Activated T-helper 1 cell treated with anti-CD3 and anti-CD28 coated beads, Interleukin-12 subunit alpha, Interleukin-12 subunit beta, Interleukin-2, Interleukin-4 antibody, amounts not matched to agents 30 ng/mL and 10 ng/mL and 1 ng/mL, durations not matched to agents 14 hours and 24 hours and 36 hours (primary cell): ENCODE measurements at places on chromosomes 3 and 15. TPM values are rescaled to one million over a fixed set of nuclear protein-coding genes. Genes with fewer than 3 reads are reported as not detected.
A peak's percentile ranks its signal among the peaks of the same experiment; 100 is the strongest.

DNA sequence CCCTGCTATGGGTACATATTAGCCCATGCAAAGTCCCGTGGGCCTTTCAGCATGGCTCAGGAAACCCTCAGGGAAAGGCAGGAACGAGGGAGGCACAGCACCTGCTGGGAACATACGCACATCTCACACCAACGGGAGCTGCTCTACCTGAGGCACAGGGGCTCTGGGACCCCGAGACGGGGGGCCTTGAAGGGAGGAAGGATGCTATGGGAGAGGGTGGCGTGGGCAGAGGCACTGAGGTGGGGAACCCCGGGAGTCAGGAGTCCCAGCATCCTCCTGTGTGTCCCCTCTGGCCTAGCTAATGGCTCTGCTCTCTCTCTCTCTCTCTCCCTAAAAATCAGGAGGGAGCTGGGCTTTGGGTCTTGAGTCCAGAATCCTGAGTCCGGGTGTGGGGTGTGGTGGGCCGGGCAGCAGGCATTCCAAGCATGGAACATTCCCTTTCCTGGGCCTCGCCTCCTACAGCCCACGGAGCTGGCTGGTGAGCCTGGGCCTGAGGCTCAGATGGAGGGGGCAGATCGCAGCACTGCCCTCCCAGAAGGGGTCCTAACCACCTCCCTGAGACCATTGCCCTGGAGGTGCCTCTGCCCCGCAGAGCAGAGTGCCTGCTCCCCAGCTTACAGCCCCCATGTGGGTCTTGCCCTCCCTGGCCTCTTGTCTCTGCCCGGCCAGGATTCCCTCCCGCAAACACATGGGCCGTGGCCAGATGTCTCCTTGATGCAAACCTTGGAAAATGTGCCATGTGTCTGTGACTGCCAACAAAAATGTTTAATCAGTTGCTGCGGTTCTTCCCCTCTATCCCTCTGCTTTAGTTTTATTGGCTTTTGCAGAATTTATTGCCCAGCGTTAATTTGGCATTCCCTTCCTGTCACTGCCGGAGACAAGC lies 101.6 kb downstream of the TMEM266 start:
- no peak overlapping the region for H3K4me3 ChIP-seq
- H3K4me1 ChIP-seq, result no peaks in the 10 kb centered on the region
- no peak for DNase-seq
- peaks cover 4% of the 10 kb centered on the region for H3K27me3 ChIP-seq
- H3K27ac ChIP-seq, result no peak overlapping the region
- no peaks in the 10 kb centered on the region for H3K36me3 ChIP-seq

DNA sequence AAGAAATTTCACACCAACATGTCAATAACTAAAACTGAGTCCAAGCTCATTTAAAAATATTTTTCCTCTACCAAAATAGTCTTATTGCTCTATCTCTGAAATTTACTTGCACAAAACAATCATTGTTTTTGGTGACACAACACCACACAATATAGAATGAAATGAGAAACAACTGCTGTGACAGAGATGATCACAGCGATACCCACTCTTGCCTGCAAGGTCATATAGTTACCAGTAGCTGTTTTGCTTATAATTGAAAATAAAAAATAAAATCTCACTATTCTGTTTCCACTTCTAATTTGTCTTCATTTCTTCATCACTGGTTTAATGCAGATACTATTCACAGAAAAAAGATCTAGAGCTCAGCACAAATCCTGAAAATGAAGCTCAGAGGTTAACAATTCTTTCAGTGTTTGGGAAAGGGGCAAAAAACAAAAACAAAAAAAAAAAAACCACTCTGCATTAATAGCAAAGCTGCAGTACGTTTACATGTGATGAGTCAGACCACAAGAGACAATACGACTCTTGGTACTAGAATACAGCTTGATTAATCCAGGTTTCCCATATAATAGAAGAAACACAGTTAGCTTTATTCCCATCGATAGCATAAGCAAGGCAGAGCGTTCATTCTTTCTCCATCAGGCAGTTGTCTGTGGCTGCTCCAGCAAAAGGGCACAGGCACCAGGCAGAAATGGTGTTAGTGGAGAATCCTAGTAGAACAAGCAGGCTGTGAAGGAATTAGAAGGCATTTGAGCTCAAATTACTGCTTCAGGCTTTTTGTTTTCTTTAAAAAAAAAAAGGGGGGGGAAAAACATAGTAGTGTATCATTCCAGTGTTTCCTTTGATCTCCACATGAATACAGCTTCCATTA lies 773 bp downstream of the ANKRD28 start:
- peaks cover 88% of the 10 kb centered on the region for H3K4me1 ChIP-seq
- H3K27me3 ChIP-seq, result no peaks in the 10 kb centered on the region
- peaks cover 11% of the 10 kb centered on the region for H3K36me3 ChIP-seq
- peak overlapping the region; percentile 99 for H3K27ac ChIP-seq
- no peak for DNase-seq
- H3K4me3 ChIP-seq, result peak overlapping the region; percentile 88

GRCh38 chr3:71681224-71681668 lies 44.0 kb downstream of the EIF4E3 start:
- H3K4me3 ChIP-seq, result no peak overlapping the region
- no peaks in the 10 kb centered on the region for H3K27me3 ChIP-seq

GRCh38 chr3:185341616-185342458 lies 21.1 kb upstream of the MAP3K13 start:
- H3K4me3 ChIP-seq, result no peak overlapping the region
- no peaks in the 10 kb centered on the region for H3K36me3 ChIP-seq
- DNase-seq, result no peak
- no peaks in the 10 kb centered on the region for H3K27me3 ChIP-seq

DNA sequence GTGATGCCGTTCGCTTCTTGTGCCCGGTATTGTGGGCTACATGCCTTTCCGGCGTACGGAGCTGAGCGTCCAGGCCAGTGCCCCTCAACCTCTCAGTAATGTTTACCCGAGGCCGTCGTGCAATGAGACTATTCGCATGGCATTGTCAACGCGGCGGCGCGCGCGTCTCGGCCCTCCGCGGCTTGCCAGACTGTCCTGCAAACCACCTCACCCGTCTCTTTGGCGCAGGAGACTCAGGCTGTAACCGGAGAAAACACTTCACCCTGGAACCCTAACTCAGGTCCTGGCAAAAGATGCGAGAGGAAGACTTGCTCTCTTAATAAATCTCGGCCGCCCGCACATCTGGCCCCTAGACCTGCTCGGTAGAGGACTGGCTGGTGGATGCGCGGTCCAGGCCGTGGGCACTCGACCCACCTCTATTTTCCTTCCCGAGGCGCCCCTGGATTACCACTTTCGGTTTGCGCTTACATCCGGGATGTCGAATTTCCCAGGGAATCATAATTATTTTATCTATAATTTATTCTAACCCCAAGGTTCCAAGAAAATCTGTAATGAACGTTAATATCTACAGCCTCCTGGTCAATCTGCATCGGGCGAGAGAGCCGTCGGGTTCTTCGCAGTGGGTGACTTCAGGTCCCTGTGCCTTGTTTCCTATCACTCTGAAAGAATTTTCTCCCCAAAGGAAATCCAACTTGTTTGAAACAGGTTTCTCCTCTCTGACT lies 71.8 kb upstream of the POLG start:
- peaks cover 47% of the 10 kb centered on the region for H3K4me1 ChIP-seq
- peaks cover 2% of the 10 kb centered on the region for H3K36me3 ChIP-seq
- peak overlapping the region; percentile 29 for H3K27ac ChIP-seq
- no peak overlapping the region for H3K4me3 ChIP-seq

DNA sequence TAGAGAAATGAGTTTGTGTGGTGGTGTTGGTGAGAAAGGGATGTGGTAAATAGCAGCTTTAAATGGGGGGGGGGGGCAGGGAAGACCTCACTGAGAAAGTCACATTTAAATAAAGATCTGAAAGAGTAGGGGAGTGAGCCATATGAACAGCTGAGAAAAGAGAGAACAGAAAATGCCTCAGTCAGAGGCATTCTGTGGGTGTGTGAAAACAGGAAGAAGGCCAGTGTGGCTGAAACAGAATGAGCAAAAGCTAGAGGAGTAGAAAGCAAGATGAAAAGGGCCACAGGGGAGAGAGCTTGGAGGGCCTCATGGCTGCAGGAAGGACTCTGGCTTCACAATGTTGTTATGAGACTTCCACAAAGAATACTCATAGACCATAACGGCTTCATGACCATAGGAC lies 783.3 kb downstream of the ZPLD1 start:
- H3K4me1 ChIP-seq, result peaks cover 4% of the 10 kb centered on the region
- no peak for DNase-seq
- H3K4me3 ChIP-seq, result no peak overlapping the region
- H3K27ac ChIP-seq, result no peak overlapping the region
- H3K27me3 ChIP-seq, result no peaks in the 10 kb centered on the region

DNA sequence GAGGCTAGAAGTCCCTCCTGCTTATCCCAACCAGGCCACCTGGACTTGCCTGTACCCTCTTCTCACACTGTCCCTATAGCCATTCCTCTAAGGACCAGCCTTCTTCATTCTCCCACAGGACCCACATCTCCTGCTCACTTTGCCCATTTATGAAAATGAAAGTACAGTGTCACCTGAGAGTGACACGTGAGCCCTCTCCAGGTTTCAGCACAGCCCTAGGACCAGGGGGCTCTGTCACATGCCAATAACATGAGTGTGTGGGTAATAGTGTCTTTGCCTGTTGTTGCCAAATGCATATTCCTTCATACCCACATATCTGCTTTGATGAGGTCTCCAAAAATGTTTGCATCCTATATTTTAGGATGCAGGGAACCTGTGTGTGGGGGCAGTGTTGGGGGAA lies 42.3 kb upstream of the TNFAIP8L3 start:
- H3K27ac ChIP-seq, result no peak overlapping the region
- H3K27me3 ChIP-seq, result peaks cover 3% of the 10 kb centered on the region

- H3K4me3 ChIP-seq, result no peak overlapping the region
- no peaks in the 10 kb centered on the region for H3K4me1 ChIP-seq
- no peaks in the 10 kb centered on the region for H3K27me3 ChIP-seq
- DNase-seq, result no peak
- no peak overlapping the region for H3K27ac ChIP-seq
These were observed 606.6 kb downstream of the TBL1XR1 start for GRCh38 chr3:176590722-176591121.

DNA sequence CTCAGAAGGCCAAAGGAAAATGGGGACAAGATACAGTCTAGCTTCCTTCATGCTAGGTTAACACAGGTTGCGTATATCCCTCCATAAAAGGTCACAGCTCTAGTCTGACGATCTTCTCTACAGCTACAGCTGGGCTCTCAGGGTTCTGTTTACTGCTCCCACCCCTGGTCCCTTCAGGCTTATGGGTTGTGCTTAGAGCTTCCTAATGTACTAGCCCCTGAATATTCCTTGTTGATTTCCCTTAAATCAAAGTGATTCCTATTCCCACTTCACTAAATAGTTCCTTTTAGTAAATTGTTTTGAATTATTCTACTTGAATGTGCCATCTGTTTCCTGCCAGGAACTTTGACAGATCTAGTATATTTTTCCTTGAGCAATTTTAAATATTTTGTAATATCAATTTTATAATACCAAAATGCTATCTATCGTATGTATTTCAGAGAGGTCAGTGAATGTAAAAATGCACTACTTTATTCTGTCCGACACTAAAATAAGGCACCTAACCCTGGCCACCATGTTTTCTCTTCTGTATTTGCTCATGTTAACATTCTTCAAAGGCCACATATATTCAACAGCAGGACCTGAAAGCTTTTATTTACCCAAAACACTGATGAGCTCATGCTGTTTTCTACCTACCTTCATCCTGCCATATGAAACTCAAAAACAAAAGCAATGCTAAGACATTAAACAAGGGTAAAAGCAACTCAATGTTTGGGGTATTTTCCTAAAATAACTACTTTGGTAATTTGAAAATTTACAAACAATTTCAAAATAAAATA lies 92.8 kb upstream of the TGFBR2 start:
- no peaks in the 10 kb centered on the region for H3K36me3 ChIP-seq
- H3K27ac ChIP-seq, result no peak overlapping the region
- H3K4me1 ChIP-seq, result peaks cover 20% of the 10 kb centered on the region
- H3K4me3 ChIP-seq, result no peak overlapping the region
- DNase-seq, result no peak
- no peaks in the 10 kb centered on the region for H3K27me3 ChIP-seq

DNA sequence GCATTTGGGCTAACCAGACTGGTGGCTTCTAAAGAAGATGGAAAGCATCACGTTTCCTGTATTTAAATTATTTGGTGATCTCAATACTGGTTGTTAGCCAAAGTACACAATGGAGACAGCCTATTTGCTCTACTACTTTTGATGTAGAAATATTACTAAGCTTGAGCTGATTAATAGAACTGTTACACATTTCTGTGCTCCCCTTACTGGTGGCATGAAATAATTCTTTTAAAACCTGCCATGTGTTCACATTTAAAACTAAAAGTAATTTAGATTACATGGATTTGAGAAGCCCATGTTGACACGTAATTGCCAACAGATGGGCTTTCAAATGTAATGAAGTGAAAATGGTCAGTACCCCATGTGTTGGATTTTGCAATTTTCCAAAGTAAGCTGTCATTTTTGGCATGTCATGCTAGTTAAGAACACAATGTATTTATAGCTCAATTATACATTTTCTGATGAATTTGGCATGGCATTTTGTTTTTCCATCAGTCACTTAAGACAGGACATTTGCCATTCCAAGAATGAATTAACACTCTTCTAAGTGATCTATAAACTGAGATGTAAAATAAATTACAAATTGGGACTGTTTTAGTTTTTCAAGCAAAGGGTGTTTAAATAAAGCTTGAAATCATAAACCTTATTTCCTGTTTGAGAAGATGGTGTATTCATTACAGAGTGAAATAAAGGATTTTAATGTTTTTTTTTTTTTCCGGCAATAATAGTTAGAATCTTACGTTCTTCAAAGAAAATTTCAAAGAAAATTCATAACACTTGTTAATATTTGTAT lies 10.8 kb upstream of the RARRES1 start:
- no peak overlapping the region for H3K4me3 ChIP-seq
- no peak for DNase-seq
- no peaks in the 10 kb centered on the region for H3K27me3 ChIP-seq
- no peak overlapping the region for H3K27ac ChIP-seq

DNA sequence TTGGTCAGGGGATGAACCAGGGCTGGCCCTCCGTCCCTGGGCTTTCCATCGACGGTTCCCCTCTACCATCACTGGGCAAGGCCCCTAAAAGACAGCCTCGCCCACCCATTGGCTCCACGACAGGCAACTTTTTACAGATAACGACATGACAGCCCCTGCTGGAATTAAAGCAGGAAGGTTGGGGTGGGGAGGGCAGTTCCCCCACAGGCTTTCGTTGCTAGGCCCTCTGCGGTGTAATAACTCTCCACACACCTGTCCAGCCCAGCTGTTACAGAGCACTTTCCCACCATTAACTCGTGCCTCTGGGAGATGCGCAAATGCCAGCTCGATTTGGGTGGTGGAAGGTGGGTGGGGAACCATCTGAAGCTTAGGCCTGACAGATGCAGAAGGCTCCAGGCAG lies 264.2 kb upstream of the TLE3 start:
- H3K36me3 ChIP-seq, result no peaks in the 10 kb centered on the region
- H3K27ac ChIP-seq, result no peak overlapping the region
- peaks cover 19% of the 10 kb centered on the region for H3K27me3 ChIP-seq
- DNase-seq, result no peak

The PAQR9 gene
- not detected in 2 replicates for total RNA-seq

The GOLGA8T gene
- total RNA-seq, result 0.22 TPM in 1 of 2 replicates, not detected in the other

The STAB1 gene
- total RNA-seq, result 0.05 and 0.16 TPM in 2 replicates

The C3orf80 gene
- total RNA-seq, result 0.18 and 0.42 TPM in 2 replicates
